Upper lobe of left lung (tissue), 6 donors: ENCODE measurements at places on chromosomes 12 and 14. TPM values are rescaled to one million over a fixed set of nuclear protein-coding genes. Genes with fewer than 3 reads are reported as not detected.

Gene OTOGL
- total RNA-seq = 3.1 TPM

DNA sequence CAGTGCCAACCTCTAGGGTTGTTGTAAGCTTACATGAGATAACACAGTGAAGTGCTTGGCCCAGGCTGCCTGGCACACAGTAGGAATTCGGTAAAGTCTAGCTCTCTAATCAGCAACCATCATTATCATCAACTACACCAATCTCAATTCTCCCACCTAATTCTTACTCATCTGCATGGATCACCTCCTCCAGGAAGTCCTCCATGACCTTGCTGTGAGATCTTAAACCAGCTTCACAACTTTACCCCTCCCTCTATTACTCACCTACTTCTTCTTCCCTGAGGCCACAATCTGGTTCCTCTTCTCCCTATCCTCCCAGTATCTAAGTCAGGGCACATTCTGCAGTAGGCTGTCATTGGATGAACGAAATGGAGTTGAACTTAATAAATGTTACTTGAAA lies 67.3 kb downstream of the GSC start:
- DNase-seq = no peak

Gene SPX
- 1.2 TPM for total RNA-seq

- DNase-seq = no peak
Measured at GRCh38 chr14:66495218-66496098, 9.3 kb downstream of the CCDC196 start.
